ENCODE measurements at places on chromosomes 4 and X.
A peak's percentile ranks its signal among the peaks of the same experiment; 100 is the strongest.

DNA sequence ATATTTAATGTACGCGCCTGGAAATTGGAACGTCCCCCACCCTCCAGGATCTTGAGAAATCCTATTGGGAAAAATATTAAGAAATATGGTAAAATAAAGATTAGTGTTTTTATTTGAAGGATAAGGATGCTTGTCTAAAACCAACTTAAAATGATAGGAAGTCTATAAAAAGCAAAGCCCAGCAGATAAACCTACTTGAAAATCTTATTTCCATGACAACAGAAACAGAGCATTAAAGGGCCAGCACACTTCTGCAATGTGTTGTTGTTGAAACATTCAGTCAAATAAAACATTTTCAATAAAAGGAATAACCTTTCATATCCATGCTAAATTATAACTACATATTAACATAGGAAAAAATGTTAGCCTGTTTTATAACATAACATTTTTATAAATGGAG is 29.3 kb upstream of the GPM6A start:
- DNase-seq: no peak

GRCh38 chr4:182917182-182918043 is at the start of gene DCTD:
Gene DCTD (minus strand): TSS chr4:182917386. CDS start chr4:182915568, 1,818 bp downstream.
- no peak for DNase-seq

DNA sequence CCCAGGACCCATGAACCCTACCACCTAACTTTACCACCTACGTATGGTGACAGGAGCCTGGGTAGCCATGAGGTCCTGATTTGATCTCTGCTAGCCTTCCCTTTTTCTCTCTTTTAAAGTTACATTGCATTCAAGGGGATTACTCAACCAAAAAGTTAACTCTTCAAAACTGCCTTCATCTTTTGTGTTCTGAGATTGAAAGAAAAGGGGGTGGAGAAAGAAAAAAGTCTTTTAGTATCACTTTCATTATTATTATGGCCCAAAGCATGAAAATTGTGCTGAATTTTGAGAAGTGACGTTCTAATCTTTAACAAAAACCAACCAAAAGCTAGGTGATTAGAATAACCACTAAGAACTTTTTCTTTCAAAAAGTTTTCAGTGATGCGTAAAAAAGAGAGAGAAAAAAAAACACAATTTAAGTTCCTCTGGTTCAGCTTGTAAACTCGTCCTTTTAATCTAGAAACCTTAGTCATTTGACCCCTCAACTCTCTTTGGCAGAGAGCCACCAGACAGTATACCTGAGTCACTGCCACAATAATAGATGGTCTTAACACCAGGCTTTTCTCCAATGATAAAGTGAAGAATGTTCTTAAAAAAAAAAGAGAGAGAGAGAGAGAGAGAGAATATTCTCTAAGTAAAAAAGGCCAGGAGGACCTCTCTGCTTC is 347.4 kb upstream of the FGF13 start:
- DNase-seq: no peak

DNA sequence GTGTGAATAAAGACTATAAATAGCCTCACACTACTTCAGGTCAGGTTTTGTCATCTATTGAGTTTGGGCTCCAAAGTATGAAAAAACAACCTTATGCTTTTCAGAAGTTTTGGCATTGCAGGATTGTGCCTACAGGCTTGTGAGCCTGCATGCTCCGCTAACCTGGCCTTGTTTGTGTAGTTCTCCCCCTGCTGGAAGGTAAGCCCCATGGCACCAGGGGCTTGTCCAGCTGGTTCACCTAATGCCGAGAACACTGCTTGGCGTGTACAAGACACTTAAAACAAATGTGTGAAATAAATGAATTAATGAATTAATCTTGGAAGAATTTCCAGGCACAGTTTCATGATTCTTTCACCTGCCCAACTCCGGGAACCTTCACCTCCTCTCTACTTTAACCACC is 1.8 kb upstream of the HSD17B10 start:
- DNase-seq: no peak

DNA sequence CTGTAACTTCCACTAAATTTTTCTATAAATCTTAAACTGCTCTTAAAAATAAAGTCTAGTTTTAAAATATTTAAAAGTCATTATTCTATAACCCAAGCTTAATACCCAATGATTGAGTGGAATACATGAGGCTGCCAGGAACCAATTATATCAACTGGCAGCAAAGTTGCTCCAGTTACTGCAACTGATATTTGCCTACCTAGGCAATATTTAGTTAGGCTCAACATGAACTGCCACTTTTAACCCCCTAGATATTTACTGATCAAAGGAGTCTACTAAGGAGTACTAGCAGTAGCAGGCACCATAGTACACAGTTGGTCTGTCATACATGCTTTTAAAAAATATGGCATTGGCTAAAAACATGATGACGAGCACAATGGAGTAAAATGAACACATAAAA is 29.9 kb upstream of the RADX start:
- no peak for DNase-seq

GRCh38 chr4:81685104-81685503 is 213.4 kb upstream of the RASGEF1B start:
- no peak for DNase-seq

DNA sequence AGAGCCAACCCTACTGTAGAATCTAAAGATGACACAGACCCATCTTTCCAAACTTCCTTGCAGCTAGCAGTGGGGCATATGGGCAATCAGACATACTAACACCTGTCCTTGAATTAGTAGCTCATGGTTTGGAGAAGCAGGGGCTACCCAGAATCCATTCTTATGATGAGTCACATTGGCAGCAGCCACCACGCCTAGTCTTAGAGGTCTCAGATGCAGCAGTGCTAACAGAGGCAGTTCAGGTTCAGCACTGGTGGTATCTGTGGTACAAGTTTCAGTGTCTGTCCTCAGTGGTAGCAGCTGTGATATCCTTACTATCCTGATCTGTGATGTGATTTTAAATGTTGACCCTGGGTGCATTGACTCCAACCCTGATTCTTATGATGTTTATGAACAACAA is 68.1 kb downstream of the FRMPD4 start:
- no peak for DNase-seq

DNA sequence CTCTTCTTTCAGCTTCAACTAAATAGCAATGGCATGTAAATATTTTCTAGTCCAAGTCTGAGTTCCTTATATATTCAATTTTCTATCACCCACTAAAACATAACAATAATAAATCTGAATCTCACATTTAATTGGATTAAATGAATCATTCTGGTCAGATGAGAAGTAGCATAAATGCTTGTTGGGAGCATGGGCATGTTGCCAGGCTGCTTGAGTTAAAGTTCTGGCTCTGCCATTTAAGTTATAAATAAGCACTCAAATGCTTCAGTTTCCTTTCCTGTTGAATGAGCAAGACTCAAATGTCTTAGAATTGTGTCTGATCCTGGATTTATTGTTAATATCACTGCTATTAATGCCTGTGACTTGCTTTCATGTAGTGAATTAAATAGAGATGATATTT is 496.3 kb downstream of the STPG2 start:
- DNase-seq: no peak

DNA sequence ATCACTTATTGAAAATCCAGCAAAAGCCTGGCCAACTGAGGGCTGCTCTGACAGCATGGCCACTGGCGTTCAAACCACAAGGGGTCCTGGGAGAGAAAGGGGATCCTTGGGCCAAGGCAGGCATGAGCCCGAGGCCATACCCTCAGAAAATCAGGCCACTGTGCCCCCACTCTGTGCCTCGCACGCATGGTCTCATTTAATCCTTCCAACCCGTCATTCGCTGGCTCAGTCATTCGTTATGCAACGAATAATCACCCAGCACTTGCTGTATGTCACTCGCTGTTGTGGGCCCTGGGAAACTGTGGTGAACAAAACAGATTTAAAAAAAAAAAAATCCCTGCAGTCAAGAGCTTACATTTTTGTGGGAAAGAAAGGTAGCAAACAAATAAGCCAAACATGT is 112.7 kb downstream of the BCOR start:
- no peak for DNase-seq

GRCh38 chr4:110798687-110799086 is 175.8 kb upstream of the PITX2 start:
- no peak for DNase-seq

GRCh38 chr4:93659629-93660028 is 168.9 kb upstream of the ATOH1 start:
- DNase-seq: no peak

DNA sequence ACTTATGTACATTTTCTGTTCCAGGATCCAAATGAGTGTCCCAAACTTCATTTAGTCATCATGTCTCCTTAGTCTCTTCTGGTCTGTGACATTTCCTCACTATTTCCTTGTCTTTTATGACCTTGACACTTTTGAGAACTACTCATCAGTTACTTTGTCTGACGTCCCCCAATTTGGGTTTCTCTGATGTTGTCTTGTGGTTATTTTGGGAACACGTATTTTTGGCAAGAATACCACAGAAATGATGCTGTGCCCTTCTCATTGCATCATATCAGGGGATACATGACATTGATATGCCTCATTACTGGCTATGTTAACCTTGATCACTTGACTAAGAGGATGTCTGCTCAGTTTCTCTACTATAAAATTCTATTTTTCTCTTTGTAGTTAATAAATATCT is 308.8 kb downstream of the ZNF674 start:
- no peak for DNase-seq

- no peak for DNase-seq
These were observed 695 bp downstream of the MTM1 start for GRCh38 chrX:150569155-150569477.

DNA sequence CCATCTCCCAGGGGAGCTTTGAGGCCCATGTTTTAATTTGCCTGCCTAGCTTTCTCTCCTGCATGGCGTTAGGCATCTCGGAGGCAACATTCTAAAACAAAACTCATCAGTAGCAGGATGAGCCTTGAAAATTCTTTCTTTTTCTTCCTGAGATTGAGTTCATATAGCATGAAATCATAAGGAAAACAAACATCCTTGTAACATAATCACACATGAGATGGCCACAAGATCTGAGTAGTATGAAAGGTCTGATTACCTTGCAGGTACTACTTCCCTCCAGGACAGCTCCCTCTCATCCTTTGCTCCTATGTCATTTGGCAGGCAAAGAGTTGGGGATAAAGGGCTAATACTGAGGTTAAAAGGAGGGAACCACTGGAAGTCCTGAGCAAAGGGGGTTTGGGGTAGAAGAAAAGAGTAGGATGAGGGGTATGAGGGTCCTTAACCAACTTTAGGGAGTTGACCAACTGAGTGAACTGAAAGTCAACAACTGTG is 37.5 kb upstream of the CXCL8 start:
- DNase-seq: no peak

DNA sequence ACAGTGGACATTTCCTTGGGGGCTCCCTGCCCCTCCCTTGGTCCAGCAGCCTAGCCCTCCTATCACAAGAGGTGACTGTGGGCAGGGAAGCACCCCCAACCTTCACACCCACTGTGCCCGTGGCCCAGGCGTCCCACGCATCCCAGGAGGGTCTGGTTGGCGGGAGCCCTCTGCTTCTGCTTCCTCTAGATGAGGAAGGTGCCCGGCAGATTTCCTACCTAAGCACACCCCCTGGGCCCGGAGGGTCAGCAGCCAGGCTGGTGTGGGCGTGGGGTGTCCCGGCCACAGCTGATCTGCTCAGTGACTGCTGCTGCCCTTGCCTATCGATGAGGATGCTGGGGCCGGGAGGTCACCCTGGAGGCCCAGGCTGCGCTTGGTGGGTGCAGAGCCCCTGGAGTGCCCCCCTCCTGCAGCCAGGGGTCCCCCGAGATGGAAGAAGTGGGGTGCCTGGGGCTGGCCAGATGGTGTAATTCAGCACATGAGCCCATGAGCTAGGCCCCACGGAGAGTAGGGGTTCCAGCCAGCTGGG is 12.2 kb downstream of the SH3BP2 start:
- no peak for DNase-seq

GRCh38 chr4:76377481-76377901 is 43.5 kb downstream of the CCDC158 start:
- no peak for DNase-seq

DNA sequence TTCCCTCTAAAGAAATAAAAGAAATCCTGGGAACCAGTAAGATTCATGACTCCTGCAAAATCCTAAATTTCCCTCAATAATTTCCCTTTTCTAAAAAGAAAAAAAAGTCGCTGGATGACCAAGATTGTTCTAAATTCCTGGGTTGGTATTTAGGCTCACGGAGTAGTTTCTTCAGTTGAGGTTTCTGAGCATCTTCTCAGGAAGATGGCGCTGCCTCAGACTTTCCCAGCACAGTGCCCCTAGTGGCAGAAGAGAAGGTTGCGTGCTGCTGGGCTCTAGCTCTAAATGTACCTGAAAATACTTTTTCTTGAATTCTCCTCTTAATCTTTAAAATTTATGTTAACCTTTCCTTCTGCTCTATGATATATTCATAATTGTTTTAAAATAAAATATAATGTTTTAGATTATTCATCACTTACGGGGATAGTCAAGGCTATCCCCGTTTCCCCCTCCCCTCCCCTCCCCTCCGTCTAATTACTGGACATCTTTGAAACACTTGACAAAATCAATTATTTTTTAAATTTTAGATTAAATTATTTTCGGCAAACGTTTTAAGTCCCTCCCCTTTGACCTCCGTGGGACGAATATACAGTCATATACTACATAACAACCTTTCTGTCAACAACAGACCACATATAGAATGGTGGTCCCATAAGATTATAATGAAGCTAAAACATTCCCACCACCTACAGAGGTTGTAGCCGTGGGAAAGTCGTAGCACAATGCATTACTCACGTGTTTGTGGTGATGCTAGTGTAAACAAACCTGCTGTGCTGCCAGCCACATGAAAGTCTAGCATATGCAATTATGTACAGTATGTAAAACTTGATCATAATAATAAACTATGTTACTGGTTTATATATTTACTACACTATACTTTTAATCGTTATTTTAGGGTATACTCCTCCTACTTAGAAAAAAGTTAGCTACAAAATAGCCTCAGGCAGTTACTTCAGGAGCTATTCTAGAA is 41.0 kb upstream of the GATB start:
- DNase-seq: peak; percentile 33

- no peak for DNase-seq
These were observed 174.1 kb downstream of the CBR4 start for GRCh38 chr4:168835880-168836454.

DNA sequence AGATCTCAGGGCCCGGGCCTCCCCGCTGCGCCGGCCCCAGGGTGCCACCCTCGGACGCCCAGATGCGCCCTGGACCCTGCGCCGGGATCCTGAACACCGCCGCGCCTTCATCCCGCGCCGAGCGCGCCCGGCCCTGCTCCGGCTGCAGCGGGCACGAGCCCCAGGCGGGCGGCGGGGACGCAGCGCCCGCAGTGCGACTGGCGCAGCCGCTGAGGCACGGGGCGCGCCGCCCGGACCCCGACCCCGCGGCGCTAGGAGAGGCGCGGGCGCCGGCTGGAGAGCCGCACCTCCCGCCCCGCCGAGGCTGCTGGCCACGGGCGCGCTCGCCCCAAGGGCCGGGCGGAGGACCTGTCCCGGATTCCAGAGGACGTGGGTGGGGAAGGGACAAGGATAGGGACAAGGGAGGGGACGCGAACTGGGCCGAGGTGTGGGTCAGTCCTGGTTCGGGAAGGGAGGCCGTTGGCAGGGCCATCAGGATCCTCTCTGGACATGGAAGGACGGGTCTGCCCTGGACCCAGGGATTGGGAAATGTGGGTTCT is 1.1 kb downstream of the ZFYVE28 start:
- no peak for DNase-seq

- no peak for DNase-seq
These were observed 83.3 kb downstream of the C4orf33 start for GRCh38 chr4:129179276-129179675.
